ENCODE measurements at places on chromosomes 7 and 10. TPM values are rescaled to one million over a fixed set of nuclear protein-coding genes. Genes with fewer than 3 reads are reported as not detected.

Gene CLDN3
- not detected for total RNA-seq

Gene ANKRD30A
- not detected for total RNA-seq

Gene PLXNA4
- 23.5 TPM for total RNA-seq

Gene HOXA1
- total RNA-seq, result not detected

Gene CPA1
- 0.35 TPM for total RNA-seq

Gene H2BK1
- total RNA-seq, result not detected

Gene CACNB2
- total RNA-seq, result 2.7 TPM

Gene CALHM1
- total RNA-seq, result not detected

Gene CALY
- not detected for total RNA-seq

Gene GRM3
- not detected for total RNA-seq

Gene SPDYE9
- total RNA-seq, result not detected

Gene IRF5
- total RNA-seq, result 0.15 TPM

Gene SLC16A9
- total RNA-seq, result 0.23 TPM

Gene CTTNBP2
- 0.12 TPM for total RNA-seq

Gene PTPRN2
- total RNA-seq, result 3.0 TPM

Gene CACNA2D1
- 71.3 TPM for total RNA-seq

Gene IKZF1
- not detected for total RNA-seq

Gene OR9A2
- total RNA-seq, result 0.12 TPM

Gene SEC61G
- 290 TPM for total RNA-seq

Gene PLXDC2
- 2.1 TPM for total RNA-seq

Gene CRYGN
- total RNA-seq, result not detected

Gene CHN2
- total RNA-seq, result 2.2 TPM

Gene PSPH
- total RNA-seq, result 115 TPM

Gene COL17A1
- total RNA-seq, result 0.23 TPM

Gene OR6V1
- total RNA-seq, result not detected

Gene SGCE
- 94.5 TPM for total RNA-seq

Gene EBLN1
- not detected for total RNA-seq

Gene SLC29A3
- 2.7 TPM for total RNA-seq

Gene ASB15
- total RNA-seq, result not detected

Gene FGFR2
- not detected for total RNA-seq

Gene RADIL
- total RNA-seq, result 0.38 TPM

Gene UPK3BL1
- total RNA-seq, result 5.4 TPM

Gene FAM171A1
- total RNA-seq, result 10.1 TPM

Gene LRRD1
- under 0.01 TPM for total RNA-seq

Gene TSPAN33
- total RNA-seq, result 0.12 TPM

Gene PKD2L1
- not detected for total RNA-seq

Gene LIPN
- total RNA-seq, result not detected

Gene AMZ1
- total RNA-seq, result 0.70 TPM

Gene TMEM139
- total RNA-seq, result not detected

Gene PTF1A
- total RNA-seq, result not detected

Measured in smooth muscle cell of the coronary artery (primary cell).